ENCODE measurements at places on chromosomes 4 and X. TPM values are rescaled to one million over a fixed set of nuclear protein-coding genes. Genes with fewer than 3 reads are reported as not detected.

GRCh38 chr4:76624241-76624681, 189.2 kb downstream of the SHROOM3 start:
- DNase-seq, result no peak

DNA sequence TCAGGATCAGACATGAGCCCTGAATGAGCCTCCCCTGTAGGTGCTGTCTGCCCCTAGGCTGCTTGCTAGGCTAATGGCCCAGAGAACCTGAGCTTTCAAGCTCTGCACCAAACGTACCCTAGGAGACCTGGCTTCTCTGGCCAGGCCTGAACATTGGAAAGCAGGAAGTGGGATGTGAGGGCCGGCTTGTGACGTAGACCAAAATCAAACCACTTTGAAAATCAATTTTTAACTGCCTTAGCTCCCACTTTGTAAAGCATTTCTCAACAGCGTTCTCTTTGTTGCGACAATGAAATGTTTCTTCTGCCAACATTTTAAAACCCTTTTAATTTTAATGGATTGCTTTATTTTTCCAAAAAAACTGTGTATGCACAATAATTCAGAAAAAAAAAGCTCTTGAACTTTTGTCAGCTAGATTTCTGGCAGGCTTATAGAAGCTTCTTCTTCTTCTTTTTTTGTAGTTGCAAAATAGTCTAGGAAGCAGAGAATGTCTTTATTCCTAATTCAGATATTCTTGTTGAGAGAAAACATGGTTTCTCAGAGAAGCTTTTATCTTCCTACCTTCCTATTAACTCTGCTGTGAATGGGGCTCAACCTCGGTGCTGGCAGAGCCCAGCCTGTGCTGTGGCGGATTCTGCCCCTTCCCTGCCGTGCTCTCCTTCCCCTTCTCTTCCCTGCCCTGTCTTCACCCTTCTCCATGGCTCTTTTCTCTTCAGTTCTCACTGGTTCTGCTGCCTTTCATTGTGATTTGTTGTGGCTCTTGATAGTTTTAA, 145.2 kb upstream of the SFRP2 start:
- no peak for DNase-seq

- no peak for DNase-seq
Measured at GRCh38 chr4:89129080-89129640, 17.8 kb downstream of the TIGD2 start.

DNA sequence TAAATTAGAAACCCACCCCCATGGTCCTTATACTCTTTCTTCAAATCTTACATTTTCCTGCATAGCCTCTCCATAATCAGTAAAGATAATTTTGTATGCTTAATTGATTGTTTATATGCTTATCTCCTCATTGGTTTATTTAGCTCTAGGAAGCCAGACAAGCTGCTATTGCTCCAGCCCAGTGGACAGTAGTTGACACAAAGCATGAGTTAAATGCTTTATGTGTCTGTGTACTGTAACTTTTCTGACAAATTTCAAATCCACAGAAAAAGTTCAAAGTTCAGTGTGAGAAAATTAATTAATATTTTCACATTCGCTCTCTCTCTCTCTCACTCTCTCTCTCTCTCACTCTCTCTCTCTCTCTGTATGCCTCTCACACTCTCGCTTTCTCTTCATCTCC, 181.7 kb downstream of the GABRB1 start:
- no peak for DNase-seq

- DNase-seq, result no peak
Measured at GRCh38 chr4:71609651-71610050, 174.2 kb downstream of the GC start.

DNA sequence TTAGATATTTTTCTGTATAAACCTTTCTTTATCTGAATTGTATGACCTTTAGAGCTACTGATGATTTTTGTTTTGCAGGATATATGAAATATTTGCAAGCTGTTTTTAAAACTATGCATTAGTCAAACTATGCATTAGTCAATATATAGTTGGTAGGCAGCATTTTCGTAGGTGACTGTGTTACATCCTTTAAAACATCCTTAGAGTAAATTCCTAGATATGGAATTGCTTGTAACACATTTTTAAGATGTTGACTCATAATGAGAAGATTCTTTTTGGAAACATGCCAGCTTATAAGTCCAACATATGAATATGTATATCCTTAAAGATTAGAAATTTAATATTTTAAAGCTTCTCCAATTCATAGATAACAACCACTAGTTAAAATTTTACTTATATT, 1768.5 kb downstream of the PCDH7 start:
- no peak for DNase-seq

Gene HUWE1
- total RNA-seq, result 264 TPM

Gene HS6ST2
- not detected for total RNA-seq

Data from OCI-LY7 (cell line).